ENCODE measurements at places on chromosomes 6 and 20. TPM values are rescaled to one million over a fixed set of nuclear protein-coding genes. Genes with fewer than 3 reads are reported as not detected.
A peak's percentile ranks its signal among the peaks of the same experiment; 100 is the strongest.

Gene TCP11
- total RNA-seq, result not detected

Gene WFDC8
- not detected for total RNA-seq

Gene COL21A1
- 1.8 TPM for total RNA-seq

Gene GSTA4
- not detected for total RNA-seq

Gene FAM83B
- 22.2 TPM for total RNA-seq

Gene MTCH1
- total RNA-seq, result 288 TPM

Gene GNAS-AS1
- total RNA-seq, result not detected

Gene FAM50B
- total RNA-seq, result 7.8 TPM

- DNase-seq, result no peak
Measured at GRCh38 chr6:53796791-53797190, 2.0 kb downstream of the LRRC1 start.

- DNase-seq, result no peak
Measured at GRCh38 chr20:58921564-58921963, 59.5 kb upstream of the NELFCD start.

- no peak for DNase-seq
Measured at GRCh38 chr6:74248966-74249365, 553.0 kb downstream of the CD109 start.

GRCh38 chr6:31927242-31927862 lies at the start of gene C2:
C2 (plus strand) TSS chr6:31927717; CDS start chr6:31927753, 36 bp downstream.
- no peak for DNase-seq

DNA sequence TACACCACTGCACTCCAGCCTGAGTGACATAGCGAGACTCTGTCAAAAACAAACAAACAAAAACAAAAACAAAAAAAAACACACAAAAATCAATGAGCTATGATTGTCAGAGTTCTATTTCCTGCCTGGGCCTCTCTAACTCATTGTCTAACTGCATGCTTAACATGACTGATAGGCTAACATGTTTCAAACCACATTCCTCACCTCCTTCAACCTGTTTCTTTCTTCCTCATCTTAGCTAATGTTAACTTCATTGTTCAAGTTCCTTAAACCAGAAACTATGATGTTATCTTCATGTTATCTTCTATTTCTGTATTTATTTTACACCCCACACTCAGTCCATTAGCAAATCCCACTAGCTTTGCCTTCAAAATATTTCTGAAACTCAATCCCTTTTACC lies 41.5 kb downstream of the BEND6 start:
- no peak for DNase-seq

DNA sequence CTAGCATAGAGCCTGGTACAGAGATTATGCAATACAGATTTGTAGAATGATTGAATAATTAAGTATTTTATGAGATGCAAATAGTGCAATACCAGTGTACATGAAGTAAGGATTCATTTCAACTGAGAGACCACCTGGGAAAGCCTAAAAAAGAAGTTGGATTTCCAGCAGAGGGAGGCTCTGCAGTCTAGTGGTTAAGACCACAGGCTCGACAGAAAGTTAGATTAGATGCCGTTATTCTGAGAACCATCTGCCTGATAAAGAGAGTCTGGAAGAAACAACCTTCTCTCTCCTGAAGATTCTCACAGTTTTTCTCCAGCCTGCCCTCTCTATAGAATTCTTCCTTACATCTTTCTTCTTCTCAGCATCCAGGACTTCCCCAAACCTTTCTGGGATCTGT lies 13.6 kb upstream of the TNFRSF21 start:
- no peak for DNase-seq

DNA sequence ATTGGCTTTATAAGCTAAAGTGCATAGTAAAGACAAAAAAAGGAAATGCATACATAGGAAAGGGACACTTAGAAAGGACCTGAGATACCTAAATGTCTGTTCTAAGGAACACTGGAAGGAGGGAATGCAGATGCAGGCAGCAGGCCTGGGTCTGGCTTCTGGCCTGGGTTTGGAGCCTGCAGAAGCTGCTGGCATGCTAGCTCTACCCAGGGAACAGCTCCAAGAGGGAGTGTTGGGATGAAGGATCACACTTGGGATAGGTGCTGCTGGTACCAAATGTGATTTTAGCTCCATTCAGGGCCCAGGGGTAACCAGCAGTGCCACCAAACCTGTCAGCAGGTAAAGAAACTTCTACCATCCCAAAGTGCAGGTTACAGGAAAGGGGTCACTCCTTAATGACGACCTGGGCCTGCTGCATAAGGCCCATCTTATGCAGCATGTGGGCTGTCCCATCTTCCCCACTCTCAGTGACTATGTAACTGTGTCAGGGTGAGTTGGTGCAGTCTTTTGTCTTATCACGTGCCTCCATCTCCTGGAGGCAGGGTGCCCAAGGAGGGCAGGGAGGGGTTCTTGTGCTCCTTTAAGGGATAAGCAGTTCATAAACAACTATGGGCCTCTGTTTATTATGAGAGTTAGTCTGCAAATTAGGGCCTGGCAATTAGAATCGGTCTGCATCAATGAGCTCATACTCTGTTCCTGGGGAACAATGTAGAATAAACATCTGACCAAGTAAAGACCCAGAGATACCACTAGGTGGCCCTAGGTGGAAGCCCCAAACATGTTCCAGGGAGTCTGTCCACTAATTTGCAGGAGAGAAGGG lies 26.9 kb downstream of the DDX27 start:
- DNase-seq, result peak; percentile 52

- no peak for DNase-seq
Measured at GRCh38 chr6:168746643-168747042, 305.7 kb downstream of the SMOC2 start.

DNA sequence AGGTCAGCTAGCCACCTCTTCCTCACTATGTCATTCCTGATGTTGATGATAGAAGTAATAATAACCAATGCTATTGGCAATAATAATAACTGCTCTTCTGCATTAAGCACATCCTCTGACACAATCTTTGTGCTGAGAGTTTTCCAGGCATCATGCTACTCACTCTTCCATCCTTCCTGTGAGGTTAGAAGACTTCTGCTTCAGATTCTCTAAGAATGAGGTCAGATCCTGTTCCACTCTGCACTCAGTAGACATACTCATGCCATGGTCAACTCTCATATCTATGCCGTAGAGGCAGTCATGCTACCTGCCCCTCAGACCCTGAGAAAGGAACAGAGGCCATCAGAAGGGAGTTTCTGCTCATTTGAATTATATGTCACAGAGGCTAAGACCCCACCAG lies 98.1 kb upstream of the TOP1 start:
- DNase-seq, result no peak

GRCh38 chr6:13422681-13423221 lies 64.6 kb downstream of the GFOD1 start:
- no peak for DNase-seq

GRCh38 chr6:55917751-55918415 lies 42.5 kb upstream of the BMP5 start:
- DNase-seq, result no peak

DNA sequence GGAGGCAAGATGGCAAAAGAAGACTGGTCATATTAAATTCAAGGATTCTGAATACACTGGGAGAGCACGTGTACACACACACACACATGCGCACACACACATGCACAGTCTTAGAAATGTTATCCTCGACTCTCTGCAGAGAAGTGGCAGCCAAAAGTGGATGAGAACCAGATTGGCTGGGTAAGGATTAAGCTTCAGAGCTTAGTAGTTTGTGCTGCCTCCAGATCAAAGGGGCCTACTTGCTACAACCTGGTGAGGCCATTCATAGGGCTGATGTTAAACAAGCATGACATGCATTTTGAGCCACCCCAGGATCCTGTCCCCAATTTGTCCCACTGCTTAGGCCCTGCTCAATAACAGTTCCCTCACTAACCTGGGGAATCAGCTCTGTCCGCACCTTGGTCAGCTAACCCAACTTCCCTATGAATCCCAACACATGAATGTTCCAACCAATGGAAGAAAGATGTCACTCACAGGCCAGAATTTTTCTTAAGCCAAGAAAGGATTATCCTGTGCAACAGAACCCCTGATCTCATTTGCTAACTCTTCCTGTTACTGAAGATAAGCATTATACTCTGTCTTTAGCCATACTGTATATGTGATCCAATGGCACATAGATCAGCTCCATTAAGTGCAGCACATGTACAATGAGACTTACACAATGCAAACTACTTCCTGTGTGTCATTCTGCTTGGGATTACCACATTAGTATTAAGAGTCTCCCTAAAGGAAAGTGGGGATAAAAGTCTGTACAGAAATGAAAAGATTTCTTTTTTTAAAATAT lies 31.0 kb downstream of the TOMM6 start:
- no peak for DNase-seq

- no peak for DNase-seq
Measured at GRCh38 chr6:108159981-108160380, 5.8 kb upstream of the NR2E1 start.

DNA sequence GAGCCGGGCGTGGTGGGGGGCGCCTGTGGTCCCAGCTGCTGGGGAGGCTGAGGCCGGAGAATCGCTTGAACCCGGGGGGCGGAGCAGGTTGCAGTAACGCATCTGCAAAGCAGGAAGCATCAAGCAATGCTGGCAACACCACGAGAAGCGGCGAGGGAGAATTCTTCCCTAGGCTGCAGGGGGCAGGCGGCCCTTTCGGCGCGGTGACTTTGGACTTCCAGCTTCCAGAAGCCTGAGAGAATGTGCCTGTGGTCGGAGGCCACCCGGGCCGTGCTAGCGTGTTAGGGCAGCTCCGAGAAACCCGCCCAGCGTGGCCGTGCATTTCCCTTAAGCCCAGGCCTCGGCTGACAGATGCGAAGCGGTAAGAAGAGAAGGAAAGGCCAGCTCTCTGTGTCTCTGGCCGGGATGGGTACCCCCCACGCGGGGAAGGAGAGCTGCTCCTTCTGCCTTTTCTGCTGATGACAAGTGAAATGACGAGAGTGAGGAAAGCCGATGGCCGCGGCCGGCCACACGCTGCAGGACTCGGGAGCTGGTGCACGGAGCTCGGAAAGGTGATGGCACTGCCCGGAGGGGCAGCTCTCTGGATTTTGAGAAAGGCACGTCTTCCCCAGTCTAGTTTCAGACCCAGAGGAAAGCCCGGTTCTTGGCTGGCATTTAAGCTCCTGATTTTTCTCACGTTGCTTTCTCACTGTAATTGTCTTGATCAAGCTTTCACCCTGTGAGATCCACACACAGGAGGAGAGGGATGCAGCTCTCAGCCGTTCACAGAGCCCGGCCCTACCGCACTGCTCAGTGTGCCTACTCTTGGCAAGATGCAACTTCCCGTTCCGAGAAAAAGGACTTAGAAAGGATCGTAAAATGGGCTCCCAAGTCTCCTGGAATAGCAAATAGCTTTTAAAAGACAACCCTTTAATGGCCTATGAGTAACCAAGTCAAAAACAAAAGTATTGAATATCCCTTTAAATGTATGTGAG lies 68.3 kb upstream of the EXOC2 start:
- no peak for DNase-seq

GRCh38 chr6:37868447-37868825 lies 48.9 kb downstream of the ZFAND3 start:
- no peak for DNase-seq

- no peak for DNase-seq
Measured at GRCh38 chr6:12459945-12460661, 169.9 kb downstream of the EDN1 start.

DNA sequence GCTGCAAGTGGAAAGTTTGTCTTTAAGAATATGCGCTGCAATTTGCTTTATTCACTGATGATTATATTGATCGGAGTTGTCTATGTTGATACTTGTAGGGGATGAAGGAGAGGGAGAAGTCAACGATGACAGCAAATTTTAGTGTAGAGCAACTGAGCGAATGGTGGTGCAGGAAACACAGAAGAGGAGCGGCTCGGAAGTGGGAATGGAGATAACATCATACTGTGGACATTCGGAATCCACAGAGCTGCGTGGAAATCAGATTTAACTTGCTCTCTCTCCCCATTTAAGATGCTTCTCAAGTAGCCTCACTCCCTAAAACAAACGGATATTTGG lies 722 bp upstream of the TMEM14B start:
- no peak for DNase-seq

DNA sequence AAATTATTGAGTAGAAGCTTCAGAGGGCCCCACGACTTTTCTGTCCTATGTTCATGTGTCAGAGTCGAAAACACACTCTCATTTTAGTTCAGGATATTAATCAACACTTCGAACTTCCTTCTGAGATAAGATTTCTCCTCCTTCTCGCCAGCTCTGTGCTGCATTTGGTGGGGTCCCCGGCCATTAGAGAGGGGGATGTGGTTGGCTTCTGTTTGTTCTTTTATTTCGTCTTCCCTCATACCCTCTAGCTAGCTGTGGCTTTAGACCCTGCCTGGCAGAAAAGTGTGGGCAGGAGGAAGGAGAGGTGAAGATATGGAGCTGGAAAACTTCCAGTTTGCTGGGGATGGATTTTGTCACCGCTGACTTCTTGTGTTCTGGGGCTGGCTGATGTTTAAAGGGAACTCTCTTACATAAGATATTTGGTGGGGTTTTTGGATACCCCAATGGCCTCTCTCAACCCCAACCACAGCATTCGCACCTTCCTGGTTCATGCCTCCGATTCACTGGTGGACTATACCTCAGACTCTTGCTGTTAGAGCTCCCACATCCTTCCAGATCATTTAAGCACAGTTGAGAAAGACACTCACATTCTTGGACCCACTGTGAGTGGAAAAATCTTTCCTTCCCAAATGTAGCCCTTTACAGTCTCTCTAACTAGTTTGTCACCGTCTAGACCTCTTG lies 30.7 kb upstream of the TMX4 start:
- no peak for DNase-seq

- no peak for DNase-seq
Measured at GRCh38 chr20:13141546-13141945, 79.5 kb upstream of the ISM1 start.

DNA sequence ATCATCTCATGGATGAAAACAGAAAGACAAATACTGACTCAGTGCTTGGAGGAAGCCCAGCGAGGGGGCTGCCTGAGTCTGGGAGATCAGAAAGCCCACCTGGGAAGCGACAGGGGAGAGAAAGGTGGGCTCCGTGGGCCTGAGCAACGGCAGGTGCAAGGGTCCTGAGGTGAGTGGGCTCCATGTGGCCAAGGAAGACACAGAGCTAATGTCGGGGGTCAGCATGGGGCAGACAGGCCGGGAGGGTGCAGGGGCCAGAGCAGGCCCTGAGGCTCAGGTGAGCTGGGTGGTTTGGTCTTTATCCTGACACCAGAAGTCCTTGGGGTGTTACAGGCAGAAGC lies 18.8 kb downstream of the APCDD1L start:
- no peak for DNase-seq

DNA sequence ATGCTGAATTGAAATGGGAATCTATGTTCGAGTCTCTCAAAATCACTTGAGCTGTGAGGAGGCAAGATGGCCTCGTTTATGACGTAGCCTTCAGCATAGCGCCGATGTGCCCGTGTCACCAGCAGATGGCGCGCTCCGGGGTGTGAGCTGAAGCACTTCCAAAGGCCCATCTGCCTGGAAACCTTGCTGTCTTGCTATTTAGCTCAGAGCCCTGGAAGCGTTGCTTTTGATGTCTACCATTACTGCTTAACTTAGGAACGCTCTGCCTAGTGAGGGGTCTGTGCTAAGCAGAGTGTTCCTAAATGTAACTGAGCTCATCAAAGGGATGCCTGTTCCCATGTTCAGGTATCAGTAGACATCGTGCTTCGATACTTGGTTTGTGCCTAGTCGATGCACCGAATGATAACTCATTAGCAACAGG lies 67.7 kb downstream of the SYCP2L start:
- DNase-seq, result peak; percentile 81

All from Calu3 (cell line).